ENCODE measurements at places on chromosomes 6 and 20.

DNA sequence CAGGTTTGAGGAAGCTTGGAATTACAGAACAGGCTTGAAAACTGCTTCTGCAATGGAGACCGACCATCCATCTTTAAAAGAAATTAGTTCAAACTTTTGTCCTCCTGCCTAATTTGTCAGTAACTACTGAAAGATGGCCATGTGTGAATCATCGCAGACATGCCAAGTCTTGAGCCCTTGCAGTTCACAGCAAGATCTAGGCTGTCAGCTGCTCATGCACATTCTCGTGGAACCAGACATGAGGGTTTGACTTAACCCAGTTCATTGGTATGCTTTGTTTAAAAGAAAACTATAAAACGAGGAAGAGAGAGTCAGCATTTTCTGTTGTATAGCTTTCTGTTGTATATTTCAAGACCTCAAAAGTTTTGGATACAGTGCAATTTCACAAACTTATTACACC is 74.0 kb upstream of the SAMD5 start:
- DNase-seq = no peak

GRCh38 chr20:62023935-62024334 is 41.7 kb downstream of the TAF4 start:
- DNase-seq = no peak

DNA sequence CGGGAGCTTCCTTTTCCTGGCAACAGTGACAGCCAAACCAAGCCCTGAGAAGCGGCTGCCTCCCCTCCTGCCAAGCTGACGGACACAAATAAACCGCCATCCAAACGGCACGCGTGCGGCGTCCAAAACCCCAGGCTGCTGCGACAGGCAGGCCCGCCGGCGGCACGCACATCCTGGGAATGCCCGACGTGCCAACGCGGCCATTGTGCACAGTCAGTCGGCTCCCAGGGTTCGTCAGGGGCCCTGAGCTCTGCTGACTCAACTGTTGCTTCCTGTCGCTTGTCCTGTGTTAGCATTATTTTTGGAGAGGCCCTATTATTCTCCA is 6.8 kb downstream of the JAG1 start:
- DNase-seq = no peak

GRCh38 chr20:53879048-53879684 is 191.2 kb downstream of the BCAS1 start:
- DNase-seq = no peak

GRCh38 chr6:56951049-56951831 is 3.7 kb upstream of the BEND6 start:
- no peak for DNase-seq

GRCh38 chr6:118325220-118325860 is 222.8 kb upstream of the PLN start:
- no peak for DNase-seq

- no peak for DNase-seq
Measured at GRCh38 chr20:41639630-41640029, 21.5 kb upstream of the CHD6 start.

GRCh38 chr20:3046677-3047462 is 1.0 kb downstream of the MRPS26 start:
- DNase-seq = peak; percentile 96

GRCh38 chr6:15248451-15249370 is 2.8 kb downstream of the JARID2 start:
- peak; percentile 78 for DNase-seq

DNA sequence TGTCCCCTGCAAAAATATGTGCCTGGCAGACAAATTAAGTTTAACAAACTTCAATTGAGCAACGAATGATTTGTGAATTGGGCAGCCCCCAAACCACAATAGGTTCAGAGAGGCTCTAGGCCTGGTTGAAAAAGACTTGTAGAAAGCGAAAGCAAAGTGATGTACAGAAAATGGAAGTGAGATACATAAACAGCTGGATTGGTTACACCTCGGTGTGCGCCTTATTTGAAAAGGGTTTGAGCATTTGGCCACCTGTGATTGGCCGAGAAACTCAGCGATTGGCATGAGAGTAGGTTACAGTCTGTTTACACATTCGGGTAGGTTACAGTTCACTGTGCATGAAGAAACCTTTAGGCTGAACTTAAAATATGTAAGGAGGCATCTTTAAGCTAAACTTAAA is 136.9 kb downstream of the CD83 start:
- no peak for DNase-seq

- DNase-seq = no peak
Measured at GRCh38 chr20:52204136-52204535, 12.6 kb upstream of the ZFP64 start.

DNA sequence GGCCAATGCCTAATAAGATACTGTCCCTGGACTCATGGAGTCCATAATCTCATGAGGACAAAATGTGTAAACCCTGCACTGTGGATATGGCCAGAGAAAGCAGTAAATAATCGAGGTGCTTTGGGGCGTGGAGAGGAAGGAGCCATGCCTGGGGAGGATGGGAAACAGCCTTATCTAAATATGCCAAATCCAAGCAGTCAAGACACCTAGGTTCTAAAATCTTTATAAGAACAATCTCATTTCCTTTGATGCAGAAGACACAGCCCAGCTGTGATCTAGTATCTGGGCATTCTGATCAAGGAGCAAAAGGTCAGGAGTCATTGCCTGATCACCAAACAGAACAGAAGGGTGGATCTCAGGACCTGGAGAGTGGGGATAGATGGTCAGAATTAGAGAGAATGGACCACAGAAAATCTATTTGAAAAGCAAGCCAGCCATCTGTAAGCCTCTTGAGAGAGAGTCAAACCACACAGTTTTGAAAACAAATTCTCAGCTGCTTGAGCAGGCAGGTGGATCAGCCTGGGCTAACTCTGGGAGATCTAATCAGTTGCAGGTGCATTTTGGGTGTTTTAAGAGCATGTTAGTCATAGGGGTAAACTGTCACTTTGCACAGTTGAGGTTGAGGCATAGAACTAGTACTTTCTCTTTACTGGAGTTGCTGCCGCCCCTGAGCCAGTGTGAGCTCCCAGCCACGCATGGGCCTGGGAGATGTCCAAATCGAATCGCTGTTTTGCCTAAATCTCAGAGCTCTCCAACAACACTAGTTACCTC is 130.8 kb upstream of the TNFAIP3 start:
- DNase-seq = no peak

- no peak for DNase-seq
Measured at GRCh38 chr20:9401371-9401770, 113.0 kb upstream of the LAMP5 start.

GRCh38 chr20:4973330-4974097 is 27.8 kb downstream of the SLC23A2 start:
- DNase-seq = peak; percentile 41

DNA sequence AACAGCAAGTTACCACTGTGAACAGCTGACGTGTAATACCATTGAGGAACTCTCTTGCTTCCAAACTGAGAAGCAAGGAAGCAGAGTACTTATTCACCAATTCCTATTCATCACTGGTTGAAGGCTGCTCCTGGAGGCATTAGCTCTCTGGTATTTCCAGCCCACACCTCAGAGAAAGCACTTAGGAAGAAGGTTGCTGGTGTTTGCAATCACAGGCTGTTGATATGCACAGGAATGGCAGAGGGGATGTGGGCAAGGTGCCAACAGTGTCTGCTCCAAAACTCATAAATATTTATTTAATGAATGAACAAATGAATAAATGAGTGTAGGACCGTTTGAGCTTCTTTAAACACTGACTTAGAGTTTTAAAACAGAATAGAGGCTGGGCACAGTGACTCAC is 6.9 kb upstream of the RRBP1 start:
- no peak for DNase-seq

DNA sequence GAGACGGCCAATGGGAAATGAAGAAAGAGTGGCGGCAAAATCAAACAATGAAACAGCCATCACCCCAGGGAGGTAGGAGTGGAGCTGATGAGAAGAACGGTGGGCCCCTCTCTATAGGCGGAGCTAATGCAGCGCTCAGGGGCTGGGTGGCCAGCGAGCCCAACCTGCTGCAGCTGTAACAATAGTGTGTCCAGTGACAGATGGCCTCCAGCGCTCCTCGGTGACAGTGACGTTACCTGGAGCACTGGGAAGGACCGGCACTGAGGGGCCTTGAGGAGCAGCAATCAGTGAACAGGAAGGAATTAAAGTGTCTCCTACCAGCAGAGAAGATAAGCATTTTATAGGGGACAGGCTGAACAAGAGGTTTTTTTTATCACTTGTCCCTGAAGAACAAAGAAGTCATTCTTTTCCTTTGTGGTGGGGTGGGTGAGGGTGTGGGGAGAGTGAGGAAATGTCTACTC is 81.6 kb downstream of the FOXA2 start:
- DNase-seq = no peak

DNA sequence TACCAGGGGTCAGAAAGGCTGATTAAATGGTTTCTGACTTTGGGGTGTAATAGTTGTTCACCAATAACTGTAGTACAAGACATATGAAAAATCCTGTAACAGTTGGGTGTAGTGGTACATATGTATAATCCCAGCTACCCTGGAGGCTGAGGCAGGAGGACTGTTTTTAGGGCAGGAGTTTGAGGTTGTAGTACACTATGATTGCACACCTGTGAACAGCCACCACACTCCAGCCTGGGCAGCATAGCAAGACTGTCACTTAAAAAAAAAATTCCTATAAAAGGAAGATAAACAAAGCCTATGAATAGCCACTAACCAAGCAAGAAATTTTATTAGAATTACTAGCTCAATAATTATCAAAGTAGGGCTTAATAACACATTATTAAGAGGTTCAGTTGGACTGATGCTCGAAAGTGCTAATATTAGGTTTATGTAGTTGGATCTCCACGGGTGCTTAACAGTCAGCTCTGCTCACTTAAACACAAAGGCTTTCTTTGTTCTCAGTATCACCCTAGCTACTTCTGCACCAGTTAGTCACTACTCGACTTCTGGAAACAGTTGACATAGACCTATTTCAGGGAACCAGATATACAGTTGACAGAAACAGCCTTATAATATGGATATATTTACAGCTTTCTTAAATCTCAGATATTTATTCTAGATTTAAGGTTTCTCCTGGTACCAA is 113.0 kb downstream of the MTFR2 start:
- DNase-seq = no peak

DNA sequence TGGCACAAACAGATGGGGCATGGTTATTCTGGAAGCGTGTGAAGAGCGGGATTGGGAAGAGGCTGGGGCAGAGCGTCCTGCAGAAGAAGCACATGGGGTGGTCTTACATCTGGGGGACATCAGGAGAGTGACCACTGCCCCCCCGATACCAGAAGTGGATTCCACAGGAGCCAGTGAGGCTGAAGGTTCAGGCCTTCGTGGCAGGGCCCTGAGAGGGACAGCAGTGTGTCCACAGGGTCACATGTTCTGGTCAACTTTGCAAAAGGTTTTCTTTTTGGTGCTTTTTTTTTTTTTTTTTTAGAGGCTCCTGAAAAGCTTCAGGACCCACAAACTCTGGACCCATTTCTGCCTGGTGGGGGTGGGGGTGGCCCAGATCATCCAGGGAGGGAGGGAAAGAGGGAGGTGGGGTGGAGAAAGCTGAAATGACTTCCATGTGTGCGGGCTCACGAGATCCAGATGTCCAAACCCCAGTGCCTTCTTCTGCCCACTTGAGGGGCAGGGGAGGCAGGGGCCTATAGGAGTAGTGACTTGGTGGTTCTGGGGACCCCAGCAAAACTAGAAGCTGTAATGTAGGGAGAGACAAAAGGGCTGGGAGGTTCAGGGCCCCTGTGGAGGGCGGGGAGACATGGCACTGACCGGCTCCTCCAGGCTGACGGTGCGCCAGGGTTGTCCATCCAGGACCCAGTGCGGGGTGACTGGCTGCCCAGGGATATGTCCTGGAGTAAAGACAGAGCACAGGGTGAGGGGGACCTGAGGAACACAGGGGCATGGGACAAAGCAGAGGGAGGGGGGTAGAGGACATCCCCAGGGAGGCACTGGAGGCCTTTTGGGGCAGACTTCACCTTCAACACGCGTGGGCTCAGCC is 2.7 kb downstream of the ADAM33 start:
- DNase-seq = no peak

DNA sequence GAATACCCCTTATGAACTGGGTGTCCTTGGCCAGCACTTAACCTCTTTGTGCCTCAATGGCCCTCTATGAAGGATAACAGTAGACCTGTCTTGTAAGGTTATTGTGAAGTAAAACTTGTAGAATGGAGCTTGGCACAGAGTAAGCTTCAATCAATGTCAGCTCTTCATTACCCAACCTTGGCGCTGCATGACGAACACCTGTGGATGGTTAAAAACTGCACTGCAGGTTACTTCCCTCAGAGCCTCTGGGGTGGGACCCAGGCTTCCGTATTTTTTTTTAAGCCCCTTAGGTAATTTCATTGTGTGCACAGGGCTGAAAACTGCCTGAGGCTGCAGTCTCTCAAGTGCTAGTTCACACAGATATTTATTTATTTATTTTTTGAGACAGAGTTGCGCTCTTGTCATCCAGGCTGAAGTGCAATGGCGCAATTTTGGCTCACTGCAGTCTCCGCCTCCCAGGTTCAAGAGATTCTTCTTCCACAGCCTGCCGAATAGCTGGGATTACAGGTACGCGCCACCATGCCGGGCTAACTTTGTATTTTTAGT is 42.8 kb upstream of the SLC23A2 start:
- DNase-seq = no peak

- DNase-seq = no peak
Measured at GRCh38 chr6:169188475-169188874, 65.2 kb downstream of the THBS2 start.

- DNase-seq = no peak
Measured at GRCh38 chr6:66993272-66993671, 1286.2 kb upstream of the EYS start.

DNA sequence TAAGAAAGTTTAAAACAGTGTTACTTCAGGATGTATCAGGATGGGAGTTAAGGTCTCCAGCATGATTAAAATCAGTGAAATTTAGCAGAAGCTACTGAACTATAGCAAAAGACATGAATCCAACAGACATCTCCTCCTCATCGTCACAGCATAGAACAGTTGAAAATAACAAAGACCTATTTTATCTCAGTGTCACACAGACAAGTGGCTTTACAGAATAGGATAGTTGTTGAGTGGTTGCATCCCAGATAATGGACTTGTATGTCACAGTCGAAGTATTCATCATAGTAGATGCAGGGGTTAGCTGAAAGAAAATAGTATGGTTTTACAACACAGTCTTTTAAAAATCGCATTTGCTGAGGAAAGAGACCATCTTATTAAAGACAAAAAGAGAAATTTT is 31.2 kb downstream of the CRISP1 start:
- DNase-seq = no peak

GRCh38 chr6:119024111-119024510 is 54.4 kb downstream of the FAM184A start:
- DNase-seq = no peak

DNA sequence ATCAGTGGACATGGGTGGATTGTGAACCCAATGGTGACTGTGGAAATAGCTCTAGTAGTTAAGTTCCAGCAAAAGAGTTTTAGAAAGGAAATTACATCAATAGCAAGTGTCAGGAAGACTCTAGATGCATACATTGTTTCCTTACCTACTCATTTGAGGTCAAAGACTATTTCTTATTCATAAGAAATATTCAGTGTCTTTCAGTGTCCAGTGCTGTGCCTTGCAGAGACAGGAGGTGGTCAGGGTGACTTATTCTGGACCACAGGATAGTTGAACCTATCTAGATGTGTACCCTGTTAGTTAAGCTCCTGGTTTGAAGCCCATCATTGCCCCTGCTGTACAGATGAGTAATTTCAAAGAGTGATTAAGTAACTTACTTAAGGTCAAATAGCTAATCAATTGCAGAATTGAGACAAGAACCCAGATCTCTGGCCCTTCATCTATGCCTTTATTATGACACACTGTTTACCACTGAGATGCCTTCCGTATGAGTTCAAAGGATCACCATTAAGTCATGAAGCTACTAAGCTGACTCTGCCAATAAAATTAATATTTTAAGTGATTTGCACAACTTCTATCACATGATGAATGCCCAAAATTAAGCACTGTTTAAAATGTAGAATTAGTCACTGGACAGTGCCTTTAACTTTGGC is 136.1 kb downstream of the PDSS2 start:
- DNase-seq = no peak

All from NCI-H510A treated with DMSO at 0.1 percent for 48 hours (cell line).